ENCODE measurements at places on chromosomes 11 and 22. TPM values are rescaled to one million over a fixed set of nuclear protein-coding genes. Genes with fewer than 3 reads are reported as not detected.

SEPTIN5 gene
- total RNA-seq = 0.20 TPM

EFEMP2 gene
- 3.9 TPM for total RNA-seq

DDI1 gene
- total RNA-seq = not detected

KRTAP5-10 gene
- total RNA-seq = not detected

OR51V1 gene
- not detected for total RNA-seq

DNA sequence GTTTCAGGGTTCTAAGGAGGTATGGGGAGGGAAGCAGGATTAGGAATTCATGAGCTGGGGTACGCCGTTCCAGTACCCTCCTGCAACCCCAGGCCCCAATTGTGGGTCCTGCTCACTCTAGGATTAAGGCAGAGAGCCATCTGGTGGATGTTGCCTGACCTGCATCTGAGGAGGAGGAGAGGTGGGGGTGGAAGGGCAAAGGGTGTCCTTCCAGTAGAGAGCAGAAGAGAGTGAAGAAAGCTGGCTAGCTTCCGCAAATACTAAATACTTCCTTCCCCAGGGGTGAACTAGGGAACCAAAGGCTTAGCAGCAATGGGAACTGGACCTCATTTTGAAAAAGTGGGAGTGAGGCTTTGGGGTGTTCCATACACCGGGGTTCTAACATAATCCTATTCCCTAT lies 10.6 kb downstream of the LRRC51 start:
- DNase-seq = peak; percentile 66

DNA sequence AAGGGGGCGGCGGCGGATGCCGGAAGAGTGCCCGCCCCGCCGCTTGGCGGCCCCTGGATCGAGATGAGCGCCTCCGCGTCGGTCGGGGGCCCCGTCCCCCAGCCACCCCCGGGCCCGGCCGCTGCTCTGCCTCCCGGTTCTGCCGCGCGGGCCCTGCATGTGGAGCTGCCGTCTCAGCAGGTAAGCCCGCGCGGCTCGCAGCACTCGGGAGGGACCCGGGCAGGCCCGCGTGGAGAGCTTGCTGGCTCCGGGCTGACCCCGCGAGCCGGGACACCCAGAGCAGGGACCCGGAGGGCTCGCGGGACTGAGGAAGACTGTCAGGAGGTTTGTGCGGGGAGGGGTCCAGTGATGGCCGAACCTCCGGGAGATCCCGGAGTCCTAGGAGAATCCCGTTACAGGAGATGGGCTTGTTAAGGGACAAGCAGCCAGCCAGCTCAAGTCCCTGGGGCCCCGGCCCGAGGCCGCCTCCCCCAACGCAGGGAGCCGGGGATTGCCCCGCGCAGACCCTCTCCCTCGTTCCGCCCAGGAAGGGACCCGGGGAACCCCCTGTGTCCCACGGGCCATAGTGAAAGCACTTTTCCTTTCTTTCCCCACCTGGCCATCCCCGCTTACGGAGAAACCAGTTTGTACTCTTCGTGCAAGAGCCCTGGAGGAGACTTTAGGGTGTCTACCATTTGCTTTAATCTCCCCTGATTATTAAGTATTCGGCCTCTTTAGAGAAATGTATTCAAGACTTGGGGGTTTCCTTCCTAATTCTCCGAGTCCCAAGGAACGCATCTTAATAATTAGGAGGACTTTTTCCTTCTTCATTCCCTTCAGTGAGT lies 547 bp downstream of the UVRAG start:
- DNase-seq = peak; percentile 61

DNA sequence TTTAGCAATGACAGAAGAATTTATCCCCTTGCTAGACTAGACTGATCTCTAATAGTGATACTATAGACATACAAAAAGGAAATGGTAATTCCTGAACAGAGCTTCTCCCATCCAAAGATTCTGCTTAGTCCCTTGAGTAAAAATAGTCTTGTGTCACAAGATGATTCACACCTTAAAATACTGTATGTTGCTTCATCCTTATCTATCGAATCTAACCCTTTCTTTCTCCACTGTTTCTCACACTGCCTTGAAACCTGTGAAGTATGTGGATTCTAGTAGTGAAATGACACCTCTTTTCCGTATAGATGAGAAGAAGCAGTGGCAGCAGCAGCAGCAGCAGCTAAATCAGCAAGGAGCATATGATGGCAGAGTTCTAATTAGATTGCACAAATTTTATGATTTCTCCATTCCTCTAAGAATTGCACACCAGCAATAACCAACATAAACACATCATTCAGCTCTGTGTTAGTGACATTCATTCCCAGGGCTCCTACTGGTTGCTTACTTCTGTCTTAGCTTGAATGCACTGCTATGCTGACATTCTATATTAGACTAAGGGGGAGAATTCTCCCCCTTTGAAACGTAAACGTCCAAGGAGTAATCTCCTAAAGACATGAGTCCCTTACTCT lies 14.6 kb downstream of the KCNA4 start:
- no peak for DNase-seq

- DNase-seq = no peak
Observed at GRCh38 chr11:68016161-68016903, 6.2 kb downstream of the ALDH3B1 start.

DNA sequence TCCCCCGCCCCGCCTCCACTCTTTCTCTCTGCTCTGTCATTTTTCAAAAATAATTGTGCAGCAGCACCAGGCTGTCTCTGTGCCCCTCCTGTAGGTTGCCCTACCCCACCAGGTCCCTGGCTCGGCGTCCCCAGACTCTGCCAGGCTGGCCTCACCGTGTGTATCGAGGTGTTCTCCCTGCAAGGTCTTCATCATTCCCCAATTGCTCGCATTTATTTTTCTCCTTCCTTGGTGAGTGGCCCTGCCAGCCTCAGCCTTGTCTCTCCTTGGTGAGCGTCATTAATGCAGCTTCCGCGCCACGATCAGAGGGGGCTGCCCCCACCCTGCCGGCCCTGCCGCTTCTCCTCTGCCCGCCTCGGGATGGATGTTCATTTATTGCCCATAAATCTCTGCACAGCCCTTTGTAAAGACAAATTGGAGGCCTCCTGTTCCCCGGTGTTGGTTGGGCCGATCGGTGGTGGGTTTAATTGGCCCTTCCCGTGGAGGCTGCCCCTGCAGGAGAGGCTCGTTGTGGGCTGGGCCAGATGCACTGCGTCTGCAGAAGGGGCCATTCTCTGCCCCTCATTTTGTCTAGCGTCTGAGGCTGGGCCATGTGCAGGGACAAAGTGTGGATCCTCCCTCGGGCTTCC lies 33.2 kb downstream of the RTN4R start:
- no peak for DNase-seq

GRCh38 chr11:22263613-22264012 lies 70.7 kb downstream of the ANO5 start:
- DNase-seq = no peak

DNA sequence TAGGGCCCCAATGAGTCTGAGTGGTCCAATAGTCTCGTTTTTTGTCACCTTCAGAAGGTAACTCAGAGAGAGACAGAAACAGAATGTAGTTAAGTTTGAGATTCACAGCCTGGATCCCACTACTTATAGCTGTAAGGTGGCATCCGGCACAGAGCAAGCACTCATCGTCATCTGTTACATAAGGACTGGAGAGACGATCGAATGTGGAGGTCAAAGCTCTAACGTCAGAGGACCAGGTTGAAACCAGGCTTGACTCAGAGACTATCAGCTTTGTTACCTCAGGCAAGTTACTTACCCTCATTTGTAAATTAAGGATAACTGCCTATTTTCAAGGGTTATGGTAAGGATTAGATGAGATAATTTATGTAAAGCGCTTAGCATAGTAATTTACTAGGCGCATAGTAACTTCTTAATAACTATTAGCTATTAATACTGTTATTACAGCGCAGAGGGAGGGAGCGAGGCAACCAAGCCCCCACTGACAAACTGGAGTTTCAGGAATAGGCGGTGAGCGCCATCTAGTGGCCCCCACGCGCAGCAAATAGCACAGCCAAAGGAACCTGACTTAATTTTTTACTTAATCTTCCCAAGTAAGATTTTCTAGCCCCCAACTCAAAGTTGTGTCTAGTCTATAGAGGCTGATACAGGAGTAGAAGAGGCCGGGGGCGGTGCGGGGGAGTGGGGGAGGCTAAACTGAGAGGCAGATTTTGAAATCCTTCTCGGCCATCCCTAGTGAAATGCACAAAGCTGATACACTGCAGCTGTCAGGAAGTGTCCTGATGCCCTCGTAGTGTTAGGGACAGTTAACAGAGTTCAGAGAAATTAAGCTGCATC lies 29.0 kb upstream of the API5 start:
- no peak for DNase-seq

GRCh38 chr22:46150655-46151477 lies 540 bp downstream of the PPARA start:
- peak; percentile 56 for DNase-seq

DNA sequence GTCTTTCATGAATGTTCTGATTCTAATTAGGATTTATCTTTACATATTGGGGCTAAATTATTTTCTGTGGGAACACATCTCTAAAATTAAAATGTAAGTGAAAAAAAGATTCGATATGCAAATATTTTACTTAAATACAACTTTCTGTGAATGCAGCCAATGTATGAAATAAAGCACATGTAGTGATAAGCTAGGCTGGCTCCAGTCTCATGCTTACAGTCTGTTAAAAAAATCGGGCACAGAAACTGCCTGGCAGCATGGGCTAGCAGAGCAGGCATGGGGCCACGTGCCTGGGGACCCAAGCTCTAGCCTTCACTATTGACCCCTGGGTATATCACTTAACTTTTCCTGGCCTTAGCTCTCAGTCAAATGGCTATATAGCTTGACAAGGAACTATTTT lies 46.5 kb downstream of the NELL1 start:
- DNase-seq = no peak

DNA sequence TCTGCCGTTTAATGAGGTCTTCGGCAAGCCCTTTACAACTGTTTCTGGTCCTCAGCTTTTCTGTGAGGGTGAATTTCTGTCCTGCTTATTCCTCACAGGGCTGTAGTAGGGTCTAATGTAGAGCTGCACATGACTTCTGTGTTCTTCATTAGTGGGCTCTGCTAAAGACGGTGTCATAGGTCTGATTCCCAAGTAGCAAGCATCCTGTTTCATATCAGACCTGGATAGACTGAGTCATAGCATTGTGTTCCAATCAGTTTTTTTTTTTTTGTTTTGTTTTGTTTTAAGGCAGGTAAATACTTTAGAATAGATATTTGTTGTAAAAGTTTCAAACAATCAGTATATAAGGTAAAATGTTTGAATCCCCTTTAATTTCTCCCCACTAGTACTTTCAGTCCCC lies 35.4 kb downstream of the BIRC2 start:
- no peak for DNase-seq

- no peak for DNase-seq
Observed at GRCh38 chr22:23697031-23697970, 6.5 kb downstream of the RGL4 start.

- no peak for DNase-seq
Observed at GRCh38 chr11:8712506-8712905, 29.9 kb downstream of the RPL27A start.

DNA sequence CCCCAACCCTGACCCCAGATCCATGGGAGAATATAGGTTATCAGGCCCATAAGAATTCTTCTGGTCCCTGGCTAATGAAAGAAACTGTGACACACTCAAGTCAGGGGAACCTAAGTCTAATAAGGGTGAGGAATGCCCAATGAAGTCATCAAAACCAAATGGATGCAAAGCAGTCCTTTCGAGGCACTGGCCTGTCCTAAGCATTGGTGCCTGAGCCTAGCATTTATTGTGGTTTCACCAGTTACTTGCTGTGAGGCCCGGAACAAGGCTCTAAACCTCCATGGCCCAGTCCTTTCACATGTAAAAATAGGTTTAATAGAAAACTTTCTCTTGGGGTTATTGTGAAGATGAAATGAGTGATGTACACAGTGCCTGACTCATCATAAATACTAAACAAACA lies 712.6 kb downstream of the DLG2 start:
- DNase-seq = no peak

- no peak for DNase-seq
Observed at GRCh38 chr11:58907780-58908179, 31.5 kb upstream of the GLYATL1 start.

Measured in CD8-positive, alpha-beta memory T cell (primary cell).